ENCODE measurements at places on chromosomes 2 and 18.

DNA sequence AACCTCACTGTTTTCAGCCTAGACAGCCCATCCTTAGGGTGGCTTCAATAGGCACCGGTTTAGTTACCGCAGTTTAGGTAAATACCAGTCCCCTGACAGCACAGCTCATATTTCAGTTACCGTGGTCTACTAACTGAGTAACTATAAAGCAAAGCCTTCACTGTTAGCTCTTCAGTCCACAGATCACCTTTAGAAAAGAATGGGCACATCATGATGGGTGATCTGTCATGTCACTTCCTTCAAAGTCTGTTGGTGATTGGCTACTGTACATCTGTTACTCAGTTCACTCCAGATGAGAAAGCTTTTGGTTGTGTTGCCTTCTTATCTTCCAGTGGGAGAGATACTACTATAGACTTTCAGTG lies 21.0 kb downstream of the SLC20A1 start:
- DNase-seq: no peak

DNA sequence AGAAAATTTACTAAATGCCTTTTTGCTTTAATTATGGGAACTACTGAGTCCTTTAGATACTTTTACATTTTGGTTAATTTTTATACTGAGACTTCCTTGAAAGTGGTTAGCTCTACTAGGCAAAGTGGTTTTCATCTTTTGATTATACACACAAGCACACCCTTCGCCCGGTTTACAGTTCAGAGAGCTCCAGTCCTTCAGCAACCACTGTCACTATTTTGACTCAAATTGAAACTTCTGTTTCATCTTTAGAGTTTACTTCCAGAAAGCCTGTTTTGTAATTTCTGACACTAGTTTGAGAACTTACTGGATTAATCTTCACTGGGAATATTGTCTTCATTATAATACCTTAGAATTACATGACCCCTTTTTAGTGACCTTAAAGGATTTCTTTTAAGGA lies 140.3 kb upstream of the FOSL2 start:
- DNase-seq: no peak

DNA sequence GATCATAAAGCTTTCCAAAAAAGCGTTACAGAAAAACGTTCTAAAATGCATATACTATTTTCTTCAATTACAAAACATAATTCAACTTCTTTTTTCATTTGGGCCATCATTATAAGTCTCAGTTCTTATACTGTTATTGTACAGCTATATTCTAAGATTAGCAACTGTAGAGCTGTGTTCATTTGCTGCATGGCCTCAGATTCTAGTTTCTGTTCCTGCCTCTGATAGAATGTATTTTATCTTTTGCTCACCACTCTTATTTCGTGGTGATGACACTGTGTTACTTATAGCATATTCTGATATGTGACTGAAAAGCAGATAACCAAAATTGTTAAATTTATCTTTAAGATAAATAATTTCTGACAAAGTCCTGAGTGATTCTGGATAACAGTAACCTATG lies 67.2 kb downstream of the PTRHD1 start:
- DNase-seq: no peak

GRCh38 chr2:71905205-71905604 lies 242.5 kb downstream of the CYP26B1 start:
- no peak for DNase-seq

DNA sequence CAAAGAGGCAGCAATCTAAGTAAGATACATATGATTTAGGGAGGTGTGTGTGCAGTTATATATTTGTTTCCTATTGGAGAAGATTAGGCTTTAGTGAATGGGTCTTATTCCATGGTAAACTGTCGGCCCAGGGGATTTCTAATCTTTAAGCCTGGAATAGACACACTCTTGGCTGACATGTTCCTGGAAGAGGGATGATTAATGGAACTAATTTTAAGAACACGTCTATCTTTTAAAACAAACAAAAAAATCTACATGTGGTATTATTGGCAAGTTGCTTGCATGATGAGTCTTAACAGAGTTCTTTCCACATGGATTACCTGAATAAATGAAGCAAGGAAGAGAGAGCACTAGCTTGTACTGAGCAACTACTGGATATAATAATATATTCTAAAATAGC lies 114.2 kb upstream of the NT5C1B start:
- DNase-seq: no peak

- DNase-seq: no peak
These were observed 848 bp downstream of the TMSB10 start for GRCh38 chr2:84906108-84906899.

DNA sequence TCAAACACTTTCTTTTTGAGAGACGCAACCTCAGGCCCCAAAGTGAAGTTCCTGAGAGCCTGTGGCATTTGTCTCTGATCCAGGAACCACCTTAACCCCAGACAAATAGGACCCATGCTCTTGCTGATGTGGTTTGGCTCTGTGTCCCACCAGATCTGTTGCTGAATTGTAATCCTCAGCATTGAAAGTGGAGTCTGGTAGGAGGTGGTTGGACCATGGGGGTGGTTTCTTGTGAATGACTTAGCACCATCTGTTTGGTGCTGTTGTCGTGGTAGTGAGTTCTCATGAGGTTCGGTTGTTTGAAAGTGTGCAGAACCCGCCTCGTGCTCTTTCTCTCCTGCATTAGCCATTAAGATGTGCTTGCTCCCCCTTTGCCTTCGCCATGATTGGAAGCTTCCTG lies 252.6 kb downstream of the FAM210A start:
- DNase-seq: no peak

- no peak for DNase-seq
These were observed 45.5 kb upstream of the MSH2 start for GRCh38 chr2:47357483-47357882.

GRCh38 chr2:105294844-105295481 lies 34.6 kb downstream of the TGFBRAP1 start:
- DNase-seq: no peak

DNA sequence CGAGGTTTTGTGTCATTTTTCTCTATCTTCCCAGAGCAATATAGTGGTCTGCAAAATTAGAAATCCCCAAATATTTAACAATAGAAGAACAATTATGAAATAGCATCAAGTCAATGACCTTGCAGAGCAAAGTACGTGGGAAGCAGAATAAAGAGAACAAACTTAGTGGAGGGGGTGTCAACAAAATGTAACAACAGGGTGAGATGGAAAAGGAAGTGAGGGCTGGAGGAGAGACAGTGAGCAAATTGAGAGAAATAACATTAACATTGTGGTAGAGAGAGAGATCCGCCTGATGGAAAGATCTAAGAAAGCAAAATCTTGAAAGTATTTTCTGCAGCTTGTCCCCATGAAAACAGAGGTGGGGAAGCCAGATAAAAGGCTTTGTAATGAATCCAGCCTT lies 23.4 kb downstream of the ARHGAP15 start:
- no peak for DNase-seq

- DNase-seq: no peak
These were observed 3.6 kb upstream of the GBX2 start for GRCh38 chr2:236171680-236172254.

DNA sequence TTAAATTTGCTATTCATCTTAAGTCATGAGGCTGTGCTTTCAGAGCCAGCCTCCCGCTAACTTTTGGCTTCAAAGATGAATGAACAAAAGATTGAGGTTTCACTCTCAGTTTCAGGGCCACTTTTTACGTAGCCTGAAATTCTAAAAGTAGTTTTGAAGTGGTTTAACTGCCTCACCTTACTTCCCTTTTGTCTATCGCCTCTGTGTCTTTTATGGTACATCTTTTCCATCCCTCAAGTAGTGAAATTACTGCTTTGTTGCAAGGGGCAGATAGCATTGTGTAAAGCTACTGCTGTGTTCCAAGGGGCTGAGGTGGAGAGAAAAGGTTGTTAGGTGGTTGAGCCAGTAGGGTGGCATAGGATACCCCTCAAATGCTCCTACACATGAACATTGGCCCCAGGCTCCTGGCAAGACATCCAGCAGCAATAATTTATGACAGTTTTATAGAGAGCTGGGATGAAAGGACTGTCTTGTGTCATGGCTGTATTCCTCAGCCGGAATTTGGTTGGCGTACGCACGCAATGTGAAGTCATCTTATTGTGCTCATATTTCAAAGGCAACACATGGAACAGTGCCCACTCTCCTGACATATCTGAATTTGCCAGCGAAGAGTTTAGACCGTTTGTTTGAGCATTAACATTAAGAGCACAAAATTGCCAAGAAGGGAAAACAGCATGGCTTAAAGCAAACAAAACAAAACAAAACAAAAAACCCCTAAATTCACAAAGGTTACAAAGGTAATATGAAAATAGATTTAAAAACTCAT lies 32.2 kb downstream of the QPCT start:
- no peak for DNase-seq

DNA sequence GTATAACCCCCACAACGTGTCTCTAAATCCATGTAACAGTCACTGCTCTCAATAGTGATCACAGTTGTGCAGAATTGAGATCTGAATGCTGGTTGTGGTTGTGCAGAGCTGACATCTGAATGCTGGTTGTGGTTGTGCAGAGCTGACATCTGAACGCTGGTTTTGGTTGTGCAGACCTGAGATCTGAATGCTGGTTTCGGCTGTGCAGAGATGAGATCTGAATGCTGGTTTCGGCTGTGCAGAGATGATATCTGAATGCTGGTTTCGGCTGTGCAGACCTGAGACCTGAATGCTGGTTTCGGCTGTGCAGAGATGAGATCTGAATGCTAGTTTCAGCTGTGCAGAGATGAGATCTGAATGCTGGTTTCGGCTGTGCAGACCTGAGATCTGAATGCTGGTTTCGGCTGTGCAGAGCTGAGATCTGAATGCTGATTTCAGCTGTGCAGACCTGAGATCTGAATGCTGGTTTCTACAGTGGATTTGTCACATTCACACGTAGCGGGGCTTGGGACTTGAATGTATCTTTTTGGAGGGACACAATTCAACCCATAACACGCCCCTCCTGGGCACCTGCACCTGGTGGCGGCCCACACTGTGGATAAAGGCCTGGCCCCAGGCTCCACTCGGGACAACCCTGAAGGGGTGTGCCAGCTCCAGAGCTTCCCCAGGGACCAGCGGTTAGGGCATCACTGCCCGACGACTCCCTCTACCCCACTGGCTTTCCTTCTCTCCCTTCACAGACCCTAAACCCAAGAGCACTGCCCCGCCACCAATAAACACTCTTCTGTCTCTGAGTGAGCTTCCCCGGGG lies 51.1 kb upstream of the SLC66A3 start:
- DNase-seq: no peak

DNA sequence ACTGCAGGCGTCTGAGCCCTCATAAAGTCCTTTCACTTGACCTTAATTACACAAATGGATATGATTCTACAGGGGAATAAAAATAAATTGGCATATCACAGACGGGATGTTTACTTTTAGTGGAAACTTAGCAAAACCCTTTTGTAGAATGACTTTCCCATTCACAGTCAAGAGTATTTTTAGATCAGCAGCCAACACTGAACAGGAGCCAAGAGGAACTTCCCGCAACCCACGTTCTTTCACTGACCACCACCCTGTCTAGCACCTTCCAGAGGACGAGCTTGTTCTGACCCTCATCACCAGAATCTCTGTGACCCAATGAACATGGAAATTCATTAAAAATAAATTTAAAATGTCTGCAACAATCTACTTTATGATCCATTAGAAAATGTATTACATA lies 119.0 kb upstream of the SNTG2 start:
- DNase-seq: no peak

GRCh38 chr2:134668821-134669220 lies 50.0 kb downstream of the TMEM163 start:
- DNase-seq: no peak

DNA sequence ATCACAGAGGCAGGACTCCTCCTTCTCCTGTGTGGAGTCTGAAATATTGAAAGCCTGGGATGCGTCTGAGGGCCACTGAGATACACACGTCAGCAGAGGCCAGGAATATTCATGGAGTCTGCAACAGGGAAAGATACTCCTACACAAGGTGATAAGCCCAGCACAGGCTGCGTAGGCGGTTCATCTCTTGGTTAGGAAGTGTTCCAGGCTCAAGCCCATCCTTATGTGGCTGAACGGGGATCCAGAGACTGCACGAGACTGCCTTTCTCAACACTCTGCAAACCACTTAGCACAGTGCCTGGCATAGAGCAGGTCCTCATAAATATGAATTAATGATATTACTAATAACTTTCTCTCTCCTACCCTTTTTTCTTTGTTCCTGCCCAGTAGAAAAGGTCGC lies 29.2 kb upstream of the AGPS start:
- DNase-seq: no peak

DNA sequence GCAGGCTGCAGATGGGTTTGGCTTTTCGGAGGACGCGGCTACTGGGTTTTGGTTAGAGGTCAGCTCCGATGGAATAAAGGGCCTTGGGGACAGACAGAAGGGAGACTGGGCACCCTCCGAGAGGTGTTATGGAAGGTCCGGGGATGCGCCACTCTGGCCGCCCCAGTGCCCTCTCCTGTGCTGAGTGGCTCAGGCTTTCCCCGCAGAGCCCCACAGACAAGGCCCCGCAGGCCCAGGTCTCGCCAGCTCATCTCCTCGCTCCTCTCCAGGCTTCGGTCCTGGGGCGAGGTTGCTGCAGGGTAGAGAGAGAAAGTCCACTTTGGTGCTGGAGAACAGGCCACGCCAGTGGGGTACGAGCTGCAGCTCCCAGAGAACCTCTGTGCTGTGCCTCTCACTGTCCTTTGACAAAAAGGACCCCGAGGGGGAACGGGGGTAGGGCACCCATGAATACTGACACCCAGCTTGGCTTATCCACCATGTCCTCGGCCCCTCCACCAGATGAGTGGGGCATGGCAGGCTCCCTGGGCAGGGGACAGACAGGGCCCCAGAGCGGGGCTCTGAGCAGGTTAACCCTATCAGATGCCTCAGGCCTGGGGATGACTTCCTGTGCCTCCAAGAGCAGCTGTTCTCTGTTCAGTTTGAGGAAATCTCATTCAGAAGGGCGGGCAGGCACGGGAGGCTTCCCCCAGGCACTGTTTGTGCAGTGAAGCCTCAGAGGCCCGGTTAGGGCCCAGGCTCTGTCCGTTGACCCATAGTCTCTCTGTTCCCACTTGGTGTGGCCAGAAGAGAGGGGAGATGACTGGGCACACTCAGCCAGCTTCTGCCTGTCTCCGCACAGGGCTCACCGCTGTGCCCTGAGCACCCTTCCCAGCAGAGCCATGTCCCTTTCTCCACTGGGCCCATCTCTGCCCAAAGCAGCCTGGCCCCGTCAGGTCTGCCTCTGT lies 15.7 kb upstream of the CNNM3 start:
- DNase-seq: no peak

GRCh38 chr2:132797556-132797955 lies 127.6 kb upstream of the LYPD1 start:
- no peak for DNase-seq

- no peak for DNase-seq
These were observed 20.7 kb upstream of the DPP10 start for GRCh38 chr2:114421781-114422180.

Data from NCI-H1930 (cell line).